ENCODE measurements at places on chromosomes 3 and 15.

DNA sequence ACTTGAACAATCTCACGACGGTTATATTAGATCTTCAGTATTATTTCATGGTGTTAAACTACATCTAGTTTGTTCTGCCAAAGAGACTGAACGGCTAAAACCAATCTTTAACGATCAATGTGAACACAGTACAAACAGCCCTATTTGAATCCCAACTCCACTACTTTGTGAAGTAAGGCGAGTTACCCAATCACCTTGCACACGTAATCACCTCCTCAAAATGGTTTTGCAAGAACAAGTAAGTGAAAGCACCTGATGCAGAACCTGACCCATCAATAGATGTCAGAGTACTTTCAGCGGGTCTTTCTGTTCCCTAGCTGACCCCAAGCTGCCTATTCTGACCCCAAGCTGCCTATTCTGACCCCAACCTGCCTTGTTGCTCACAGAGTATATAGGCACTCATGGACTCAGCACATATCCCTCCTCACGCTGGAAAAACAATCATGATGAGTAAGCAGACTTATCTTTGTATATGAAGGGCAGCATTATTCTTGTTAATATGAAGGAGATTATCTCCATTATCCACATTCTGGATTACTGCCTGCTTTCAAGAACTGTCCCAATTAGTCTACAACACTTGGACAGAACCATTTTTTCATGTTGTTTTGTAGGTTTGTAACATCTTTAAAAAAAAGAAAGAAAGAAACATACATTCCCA lies 3.7 kb downstream of the KPNA1 start:
- no peak for DNase-seq

DNA sequence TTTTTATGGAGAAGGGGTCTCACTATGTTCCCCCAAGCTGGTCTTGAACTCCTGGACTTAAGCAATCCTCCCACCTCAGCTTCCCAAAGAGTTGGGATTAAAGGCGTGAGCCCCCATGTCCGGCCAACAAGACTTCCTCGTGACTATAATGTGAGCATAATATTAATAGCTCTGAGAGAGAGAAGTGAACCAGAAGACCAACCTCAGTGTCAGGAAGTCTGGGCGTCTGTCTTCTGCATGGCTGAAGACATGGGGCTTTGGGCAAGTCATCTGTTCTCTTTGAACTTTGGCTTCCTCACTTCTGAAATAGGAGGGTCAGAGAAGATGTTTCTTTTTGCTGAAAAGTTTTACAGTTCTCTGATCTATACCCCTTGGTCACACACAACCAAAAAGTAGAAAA lies 92.1 kb downstream of the SLC49A4 start:
- DNase-seq, result no peak

DNA sequence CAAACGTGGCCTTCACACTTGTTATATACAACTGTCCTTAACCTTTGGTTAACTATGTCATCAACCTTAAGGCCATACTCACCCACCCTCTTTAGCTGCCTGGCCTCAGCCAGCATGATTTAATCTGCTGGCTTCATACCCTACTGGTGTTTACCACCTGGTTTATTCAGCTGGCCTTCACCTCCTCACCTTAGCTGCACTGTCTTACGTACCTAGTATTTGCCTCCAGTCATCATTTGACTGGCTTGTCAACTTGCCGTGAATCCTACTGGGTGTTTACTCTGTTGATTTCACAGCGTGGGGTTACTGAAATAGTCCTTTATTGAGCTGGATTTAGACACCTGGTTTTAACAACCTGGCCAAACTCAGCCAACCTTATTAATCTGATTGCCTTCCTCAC lies 102.8 kb downstream of the IL12A start:
- no peak for DNase-seq

GRCh38 chr3:96833301-96833700 lies 18.9 kb downstream of the EPHA6 start:
- no peak for DNase-seq

DNA sequence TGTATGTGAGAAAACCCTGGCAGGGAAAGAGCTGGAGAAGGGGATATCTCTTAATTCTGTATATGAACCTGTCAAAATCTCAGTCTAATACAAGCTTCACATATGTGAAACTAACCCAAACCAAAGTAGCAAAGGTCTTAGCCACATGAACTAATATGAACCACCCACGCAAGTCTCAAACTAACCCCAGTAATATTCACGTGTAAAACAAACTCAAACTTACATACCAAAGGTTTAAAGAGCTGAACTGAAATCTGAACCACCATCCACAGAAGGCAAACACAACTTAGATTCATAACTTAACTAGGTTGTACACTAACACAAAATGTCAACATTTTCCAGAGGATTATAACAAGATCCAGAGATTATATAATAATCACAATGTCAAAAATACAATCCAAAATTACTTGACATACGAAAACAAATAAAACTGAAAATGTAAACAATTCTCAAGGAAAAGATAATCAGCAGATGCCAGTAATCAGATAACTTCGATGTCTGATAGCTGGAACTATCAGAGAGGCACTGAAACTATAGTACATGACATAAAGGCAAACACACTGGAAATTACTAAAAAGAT lies 64.1 kb downstream of the VPS13C start:
- no peak for DNase-seq

DNA sequence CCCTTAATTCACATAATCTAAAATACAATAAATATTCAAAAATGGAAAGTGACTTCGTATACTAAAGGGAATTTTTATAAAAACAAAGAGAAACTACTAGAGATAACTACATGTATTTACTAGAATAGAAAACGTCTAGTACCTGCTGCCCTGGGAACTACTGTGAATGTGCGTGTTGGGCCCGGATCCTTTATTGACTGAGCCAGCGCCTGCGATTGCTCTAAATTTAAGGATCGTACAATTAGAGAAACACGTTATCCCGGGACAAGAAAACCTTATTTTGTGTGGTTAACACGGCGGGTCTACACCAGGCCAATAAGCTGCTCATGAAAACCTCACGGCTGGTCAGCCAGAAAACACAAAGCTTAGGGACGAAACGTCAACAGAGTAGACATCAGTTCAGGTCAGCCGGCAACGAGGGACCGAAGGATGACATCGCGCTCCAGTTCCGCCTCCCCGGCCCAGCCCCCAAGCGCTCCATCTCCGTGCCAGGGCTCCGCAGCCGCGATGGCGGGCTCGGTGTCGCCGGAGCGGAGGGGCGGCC lies 555 bp downstream of the TM2D3 start:
- no peak for DNase-seq

All from stimulated activated effector memory CD8-positive, alpha-beta T cell treated with anti-CD3 and anti-CD28 coated beads, Interleukin-12 subunit alpha, Interleukin-12 subunit beta, amount 100 ng/mL, for 72 hours (primary cell).